ENCODE measurements at places on chromosomes 6 and 20.
A peak's percentile ranks its signal among the peaks of the same experiment; 100 is the strongest.

- no peak for DNase-seq
Observed at GRCh38 chr6:120214088-120214499, 864.5 kb upstream of the MAN1A1 start.

- no peak for DNase-seq
Observed at GRCh38 chr20:5133998-5134397, 7.2 kb downstream of the CDS2 start.

- no peak for DNase-seq
Observed at GRCh38 chr20:19907326-19908056, 109.7 kb upstream of the NAA20 start.

GRCh38 chr6:79602859-79603258 lies 28.3 kb upstream of the SH3BGRL2 start:
- no peak for DNase-seq

DNA sequence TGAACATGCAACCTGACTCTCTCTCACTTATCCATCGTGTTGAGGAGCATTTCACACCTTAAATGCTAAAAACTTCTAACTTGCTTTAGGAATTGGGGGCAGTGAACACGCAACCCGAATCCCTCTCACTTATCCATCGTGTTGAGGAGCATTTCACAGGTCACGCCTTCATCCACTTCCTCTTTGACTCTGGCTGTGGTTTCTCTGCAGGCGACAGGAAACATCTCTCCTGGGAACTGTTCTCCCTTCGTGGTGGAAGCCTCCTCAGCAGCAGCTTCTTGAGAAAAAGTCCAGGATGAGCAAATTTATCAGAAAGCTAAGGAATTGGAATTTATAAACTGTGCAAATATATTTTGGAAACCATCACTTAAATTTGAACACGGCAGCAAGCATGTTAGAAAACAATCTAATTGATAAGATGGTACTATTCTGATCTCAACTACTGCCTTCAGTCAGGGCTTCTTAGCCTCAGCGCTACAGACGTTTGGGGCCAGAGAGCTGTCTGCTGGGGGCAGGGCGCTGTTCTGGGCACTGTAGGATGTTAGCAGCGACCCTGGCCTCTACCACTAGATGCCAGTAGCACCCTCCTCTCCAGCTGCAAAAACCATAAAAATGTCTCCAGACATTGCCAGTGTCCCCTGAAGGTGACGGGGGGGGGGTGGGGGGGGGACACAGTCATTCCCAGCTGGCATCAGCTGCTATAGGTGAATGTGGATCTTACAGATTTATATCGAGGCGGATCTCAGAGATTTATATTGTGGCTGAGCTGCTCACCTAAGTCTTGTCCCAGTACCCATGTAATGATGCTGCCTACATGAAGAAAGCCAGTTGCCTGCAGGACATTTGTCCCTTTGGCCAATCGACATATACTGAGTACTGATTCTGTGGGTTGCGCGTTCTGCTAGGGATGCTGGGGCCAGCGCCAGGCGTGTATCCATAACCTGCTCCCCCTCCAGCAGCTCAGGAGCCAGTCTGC lies 26.2 kb downstream of the CTCFL start:
- DNase-seq, result no peak

DNA sequence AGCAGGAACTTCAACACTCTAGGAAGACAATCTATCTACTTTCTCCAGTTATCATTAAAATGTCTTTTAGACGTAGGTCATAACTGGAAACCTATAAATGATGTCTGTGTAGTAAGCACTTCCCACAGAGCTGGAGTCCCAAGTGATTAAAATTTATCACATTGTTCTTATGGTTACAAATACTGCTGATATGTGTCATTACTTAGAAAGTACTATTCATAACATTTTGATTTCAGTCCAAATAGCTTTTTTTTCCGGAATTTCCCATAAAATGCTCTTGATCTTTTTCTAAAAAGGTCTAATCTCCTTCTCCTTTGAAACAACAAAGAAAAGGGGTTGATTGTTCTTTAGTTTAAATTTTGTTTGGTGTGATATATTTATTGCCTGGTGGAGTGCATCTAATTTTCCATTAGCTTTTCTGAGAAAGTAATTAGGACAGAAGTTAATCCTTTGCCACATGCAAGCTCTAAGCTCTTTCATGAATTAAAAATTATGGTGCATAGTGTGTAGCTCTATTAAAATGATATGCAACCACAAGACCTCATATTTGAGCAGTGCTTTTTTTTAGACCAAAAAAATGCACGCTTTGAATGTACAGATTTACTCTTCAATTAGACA lies 132.7 kb upstream of the TCF21 start:
- no peak for DNase-seq

DNA sequence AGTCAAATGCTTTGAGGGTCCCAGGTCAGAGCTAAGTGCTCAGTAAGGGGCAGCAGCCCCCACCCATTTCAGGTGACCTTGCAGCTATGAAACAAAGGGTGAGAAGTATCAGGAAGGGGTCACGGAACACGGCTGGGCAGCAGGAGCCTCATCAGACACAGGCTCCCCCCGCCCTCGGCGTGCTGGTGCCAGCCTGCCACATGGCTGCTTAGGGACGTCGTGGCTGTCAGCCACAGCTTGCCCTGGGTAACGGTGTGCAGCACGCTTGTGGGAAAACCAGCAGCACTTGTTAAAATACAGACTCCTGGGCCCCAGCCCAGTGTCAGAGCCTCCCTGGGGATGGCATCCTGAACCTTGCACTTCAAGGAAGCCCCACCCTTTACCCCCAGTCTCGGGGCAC lies 39.3 kb downstream of the SSR1 start:
- no peak for DNase-seq

DNA sequence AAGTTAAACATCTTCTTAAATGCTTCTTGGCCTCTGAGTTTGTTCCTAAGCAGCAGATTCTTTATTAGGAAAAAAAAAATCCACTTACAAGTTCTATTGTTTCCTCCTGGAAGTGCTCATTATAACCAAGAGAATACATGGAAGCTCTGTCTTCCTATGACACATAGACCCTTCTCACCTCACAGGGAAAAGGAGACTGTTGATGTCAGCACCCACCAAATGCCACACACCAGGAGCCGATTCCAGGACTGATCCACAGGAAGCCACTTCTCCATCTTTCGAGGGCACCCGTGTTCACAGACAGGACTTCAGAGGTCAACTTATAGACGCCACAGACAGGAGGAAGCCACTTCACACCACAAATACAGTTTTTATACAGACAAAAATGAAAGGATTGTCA lies 13.4 kb upstream of the BNIP5 start:
- DNase-seq, result no peak

DNA sequence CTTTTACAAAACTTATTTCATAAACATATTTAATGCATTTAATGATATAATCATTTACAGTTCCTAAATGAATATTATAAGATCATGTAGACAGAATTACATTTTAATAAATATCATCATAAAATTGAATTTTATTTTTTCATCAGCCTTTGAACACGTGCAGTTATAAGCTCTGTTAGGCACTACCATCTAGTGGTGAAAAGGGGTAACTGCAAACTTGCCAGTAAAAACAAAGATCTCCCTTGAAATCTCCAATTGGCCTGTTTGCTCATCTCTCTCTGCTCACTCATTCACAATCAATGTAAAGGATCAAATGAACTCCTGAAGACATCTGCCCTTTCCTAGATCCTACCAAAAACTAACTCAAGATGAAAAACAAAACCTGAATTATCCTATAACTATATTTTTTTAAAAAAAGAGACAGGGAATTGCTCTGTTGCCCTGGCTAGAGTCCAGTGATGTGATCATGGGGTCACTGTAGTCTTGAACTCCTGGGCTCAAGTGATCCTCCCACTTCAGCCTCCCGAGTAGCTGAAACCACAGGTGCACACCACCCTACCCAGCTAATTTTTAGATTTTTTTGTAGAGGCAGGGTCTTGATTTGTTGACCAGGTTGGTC lies 31.7 kb downstream of the SAMHD1 start:
- DNase-seq, result no peak

GRCh38 chr6:157977176-157977804 lies 4.4 kb upstream of the SYNJ2 start:
- DNase-seq, result no peak

- no peak for DNase-seq
Observed at GRCh38 chr6:80930376-80930775, 822.1 kb downstream of the TENT5A start.

GRCh38 chr20:1661542-1662299 lies 4.1 kb upstream of the SIRPG start:
- DNase-seq, result no peak

DNA sequence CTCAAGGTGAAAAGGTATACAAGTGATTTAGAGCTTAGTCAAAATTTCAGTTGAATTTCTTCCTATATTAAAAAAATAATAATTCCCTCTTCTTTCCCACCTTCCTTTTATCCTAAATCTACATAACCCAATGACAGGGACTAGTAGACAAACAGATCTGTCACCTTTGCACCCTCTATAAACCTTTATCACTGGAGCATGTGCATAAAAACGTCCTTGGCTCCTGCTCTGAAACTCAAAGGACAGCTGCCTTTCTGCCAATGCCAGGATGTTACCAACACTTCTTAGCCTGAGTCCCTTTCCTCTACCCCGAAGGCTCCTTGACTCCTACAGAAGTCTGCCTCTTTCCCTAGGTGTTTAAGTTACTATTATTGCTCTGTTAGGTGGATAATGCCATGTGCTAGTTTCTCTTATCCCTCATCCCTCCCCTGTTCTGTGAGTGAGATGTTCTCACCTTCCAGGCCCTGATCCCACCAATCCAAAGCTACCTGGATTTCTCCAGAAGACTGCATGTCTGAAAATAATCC lies 4.3 kb downstream of the CLVS2 start:
- no peak for DNase-seq

DNA sequence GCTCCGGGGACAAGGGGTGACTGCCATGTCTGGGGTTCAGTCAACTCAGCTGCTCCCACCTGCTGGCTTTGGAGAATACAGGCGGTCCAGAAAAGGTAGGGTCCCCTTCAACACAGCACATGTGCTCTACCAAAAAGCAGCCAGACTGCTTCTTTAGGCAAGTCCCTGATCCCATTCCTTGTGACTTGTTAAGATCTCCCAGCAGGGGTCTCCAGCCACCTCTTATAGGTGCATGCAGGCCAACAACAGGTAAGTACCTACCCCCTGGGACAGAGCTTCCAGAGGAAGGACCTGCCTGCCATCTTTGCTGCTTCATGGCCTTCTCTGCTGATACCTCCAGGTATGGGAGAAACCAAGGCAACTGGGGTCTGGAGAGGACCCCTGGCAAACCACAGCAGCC lies 106.5 kb downstream of the HACE1 start:
- DNase-seq, result no peak

GRCh38 chr20:33662172-33662571 lies at the start of gene C20orf144:
TSS of gene C20orf144 (plus strand) at chr20:33662327. CDS start at chr20:33662346, 19 bp downstream.
- DNase-seq, result no peak

DNA sequence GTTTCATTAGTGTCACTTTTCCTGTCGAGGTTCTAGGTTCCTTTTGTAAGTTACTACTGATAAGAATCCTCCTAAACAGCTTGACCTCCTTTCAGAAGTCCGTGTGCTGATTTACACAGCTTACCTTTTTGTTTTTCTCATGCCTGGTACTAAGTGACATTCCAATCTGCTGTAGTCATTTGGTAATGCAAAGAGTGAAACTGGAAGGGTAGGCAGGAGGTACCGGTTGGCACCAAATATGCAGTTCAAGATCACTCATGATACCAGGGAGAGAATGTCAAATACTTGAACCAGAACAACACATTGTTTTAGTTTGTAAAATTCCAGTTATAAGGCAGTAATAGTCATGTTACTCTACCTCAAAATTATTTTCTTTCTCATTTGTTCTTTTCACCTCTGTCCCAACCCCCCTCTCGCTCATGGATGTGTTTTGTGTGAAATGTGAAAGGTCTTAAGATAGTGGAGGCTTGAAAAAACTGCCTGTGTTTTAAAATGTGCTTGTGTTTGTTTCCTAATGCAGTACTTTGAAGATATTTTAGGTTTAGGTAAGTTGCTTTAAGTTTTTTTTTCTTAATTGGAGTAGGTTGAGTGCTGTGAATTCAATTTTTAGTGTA lies 23.2 kb downstream of the AFDN start:
- no peak for DNase-seq

DNA sequence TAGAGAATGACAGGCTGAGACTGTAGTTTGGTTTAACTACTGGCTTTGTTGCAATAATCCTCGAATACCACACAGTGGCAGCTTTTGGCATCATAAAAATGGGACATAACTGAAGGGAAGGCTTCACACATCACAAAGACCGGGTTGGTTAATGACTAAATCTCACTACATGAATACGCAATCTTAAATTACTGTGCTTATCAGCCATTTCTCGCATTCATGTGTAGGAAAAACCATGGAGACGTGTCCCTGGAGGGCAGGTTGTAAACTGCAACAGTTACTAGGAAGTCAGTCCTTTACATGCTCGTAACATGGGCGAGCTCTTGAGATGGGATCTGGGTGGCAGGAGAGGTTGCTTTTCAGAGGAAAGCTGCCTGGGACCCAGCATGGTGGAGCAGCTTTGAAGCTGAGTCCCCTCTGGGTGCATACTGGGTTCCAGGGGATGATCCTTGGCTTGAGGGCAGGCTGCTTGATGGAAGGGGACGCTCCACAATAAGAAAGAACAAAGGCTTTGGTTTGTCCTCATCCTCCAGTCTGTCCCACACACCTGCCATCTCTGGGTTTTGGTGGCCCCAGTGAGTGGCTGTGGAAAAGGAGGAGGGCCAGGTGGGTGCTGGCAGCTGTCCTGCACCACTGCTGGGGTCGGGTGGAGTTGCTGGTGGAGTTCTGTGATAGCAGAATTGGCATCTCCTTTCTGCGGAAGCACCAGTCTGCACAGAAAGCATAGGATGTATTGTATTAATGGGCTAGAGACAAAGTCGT lies 2.1 kb downstream of the RPS21 start:
- no peak for DNase-seq

- peak; percentile 63 for DNase-seq
Observed at GRCh38 chr20:53162251-53162835, 190.2 kb downstream of the TSHZ2 start.

- DNase-seq, result no peak
Observed at GRCh38 chr6:7142228-7142801, 34.6 kb downstream of the RREB1 start.

GRCh38 chr6:56435326-56435725 lies 187.9 kb upstream of the COL21A1 start:
- no peak for DNase-seq

DNA sequence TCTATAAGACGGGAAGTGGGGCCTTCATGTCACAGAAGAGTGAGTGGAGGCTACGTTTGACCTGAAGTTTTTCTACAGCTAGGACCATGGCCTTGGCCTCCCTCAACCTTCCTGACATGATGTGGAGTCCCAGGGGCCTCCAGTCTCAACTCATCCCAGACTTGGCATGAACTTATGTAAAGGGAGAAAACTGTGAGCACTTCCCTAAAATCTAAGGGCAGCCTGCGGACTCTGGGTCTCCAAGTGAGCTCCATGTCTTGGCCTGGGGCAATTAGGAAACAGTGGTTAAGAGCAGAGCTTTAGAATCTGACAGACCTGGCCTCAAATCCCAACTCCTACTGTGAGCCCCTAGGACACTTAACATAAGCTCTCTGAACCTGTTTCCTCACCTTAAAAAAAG lies 182.5 kb downstream of the ZNF217 start:
- DNase-seq, result no peak

GRCh38 chr6:34617231-34617630 lies 61.1 kb upstream of the SPDEF start:
- no peak for DNase-seq

- DNase-seq, result no peak
Observed at GRCh38 chr20:62598761-62599194, 43.5 kb upstream of the SLCO4A1 start.
